ENCODE measurements at places on chromosomes 4 and X.

GRCh38 chr4:126715067-126715466 is 917.7 kb upstream of the INTU start:
- DNase-seq = no peak

- DNase-seq = no peak
Measured at GRCh38 chr4:71669291-71669690, 114.6 kb downstream of the GC start.

DNA sequence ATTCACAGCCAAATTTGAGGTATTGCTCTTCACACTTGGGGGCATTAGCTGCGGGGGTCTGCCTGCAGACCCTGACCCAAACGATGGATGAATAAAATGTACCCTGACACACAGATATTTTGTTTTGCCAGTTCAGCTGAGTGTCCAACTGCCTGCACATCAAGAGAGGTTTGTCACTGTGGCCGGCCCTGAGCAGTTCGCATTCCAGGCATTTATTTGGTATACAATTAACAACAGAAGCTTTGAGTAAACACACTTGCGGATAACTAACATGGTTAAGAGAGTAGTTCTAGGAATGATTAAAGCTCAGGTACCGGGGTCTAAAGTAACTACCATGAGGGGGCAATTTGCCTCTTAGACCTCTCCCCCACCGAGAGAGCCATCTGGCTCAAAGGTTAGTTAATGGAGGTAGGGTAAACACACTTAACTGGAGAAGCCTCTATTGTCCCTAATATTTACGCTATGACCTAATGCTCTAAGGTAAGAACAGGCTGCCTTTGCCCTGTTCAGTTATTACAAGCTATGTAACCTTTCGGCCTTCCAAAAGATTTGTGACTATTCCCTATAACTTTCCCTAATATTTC is 162.0 kb downstream of the SNCA start:
- no peak for DNase-seq

DNA sequence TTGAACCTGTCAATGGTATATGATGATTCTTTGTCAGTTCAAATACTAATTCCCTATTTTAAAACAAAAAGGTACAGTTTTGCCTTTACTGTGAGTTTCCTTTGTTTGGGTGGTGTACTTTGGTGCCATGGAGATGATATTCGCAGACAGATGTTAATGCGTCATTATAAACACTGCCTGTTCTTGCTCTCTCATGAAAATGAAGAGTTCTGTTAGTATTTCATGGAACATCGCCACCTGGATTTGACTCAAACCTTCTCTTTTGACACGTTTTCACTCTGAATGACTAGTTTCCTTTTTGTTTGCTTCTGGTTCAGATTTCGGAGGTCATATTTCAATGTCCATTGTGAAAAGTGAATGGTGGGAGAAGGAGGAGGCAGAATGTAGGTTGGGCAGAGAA is 6.9 kb upstream of the CTSO start:
- DNase-seq = no peak

DNA sequence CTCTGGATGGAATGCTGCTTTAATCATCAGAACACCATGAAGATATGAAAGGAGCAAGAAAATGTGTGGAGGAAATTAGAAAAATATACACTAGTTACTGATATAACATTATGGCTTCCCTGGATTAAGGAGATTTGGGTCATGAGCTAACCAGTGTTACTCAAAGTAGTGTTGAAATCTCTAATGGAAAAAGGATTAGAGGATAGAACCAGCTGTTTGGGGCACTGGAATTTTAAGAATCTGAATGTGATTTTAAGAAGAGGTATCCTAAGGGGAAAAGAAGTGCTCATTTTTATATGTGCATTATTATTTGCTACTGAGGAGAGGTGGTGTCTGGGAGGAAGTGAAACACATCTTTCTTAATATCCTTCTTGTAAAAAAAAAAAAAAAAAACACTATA is 164.1 kb upstream of the PPARGC1A start:
- DNase-seq = peak; percentile 35

All from adipocyte (in vitro differentiated cells).